ENCODE measurements at places on chromosomes 4 and X. TPM values are rescaled to one million over a fixed set of nuclear protein-coding genes. Genes with fewer than 3 reads are reported as not detected.

Gene FABP2
- total RNA-seq, result not detected

DNA sequence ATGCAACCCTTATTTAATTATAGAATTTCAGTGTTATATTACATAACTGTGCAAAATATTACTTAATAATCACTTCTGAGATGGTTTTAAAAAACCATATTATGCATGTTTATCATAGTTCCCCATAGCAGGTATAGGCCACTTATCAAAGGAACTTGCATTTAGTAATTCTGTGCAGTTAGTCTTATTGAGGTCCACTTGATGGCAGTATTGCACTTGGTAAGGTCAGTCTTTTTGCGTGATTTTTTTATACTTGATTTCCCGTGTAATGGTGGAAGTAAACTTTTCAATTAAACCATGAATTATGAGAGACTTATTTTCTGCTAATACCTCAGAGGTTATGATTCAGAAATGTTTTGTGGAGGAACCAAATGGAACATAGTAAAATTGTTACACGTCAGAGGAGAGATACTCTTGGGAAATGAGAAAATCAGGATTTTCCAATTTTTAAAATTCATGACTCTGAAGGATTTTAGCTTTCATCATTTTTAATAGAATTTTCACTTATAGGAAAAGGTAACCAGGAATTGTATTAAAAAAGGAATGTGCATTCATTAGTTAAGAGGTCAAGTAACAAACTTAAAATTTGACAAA is 230.0 kb downstream of the CCSER1 start:
- no peaks in the 10 kb centered on the region for H3K4me1 ChIP-seq
- no peaks in the 10 kb centered on the region for H3K36me3 ChIP-seq
- no peaks in the 10 kb centered on the region for H3K27me3 ChIP-seq
- no peak for DNase-seq

- no peak overlapping the region for H3K27ac ChIP-seq
- H3K36me3 ChIP-seq, result no peaks in the 10 kb centered on the region
- no peaks in the 10 kb centered on the region for H3K27me3 ChIP-seq
- H3K4me3 ChIP-seq, result no peak overlapping the region
- DNase-seq, result no peak
- H3K4me1 ChIP-seq, result peaks cover 9% of the 10 kb centered on the region
Measured at GRCh38 chr4:76708971-76709771, 188.8 kb downstream of the SOWAHB start.

DNA sequence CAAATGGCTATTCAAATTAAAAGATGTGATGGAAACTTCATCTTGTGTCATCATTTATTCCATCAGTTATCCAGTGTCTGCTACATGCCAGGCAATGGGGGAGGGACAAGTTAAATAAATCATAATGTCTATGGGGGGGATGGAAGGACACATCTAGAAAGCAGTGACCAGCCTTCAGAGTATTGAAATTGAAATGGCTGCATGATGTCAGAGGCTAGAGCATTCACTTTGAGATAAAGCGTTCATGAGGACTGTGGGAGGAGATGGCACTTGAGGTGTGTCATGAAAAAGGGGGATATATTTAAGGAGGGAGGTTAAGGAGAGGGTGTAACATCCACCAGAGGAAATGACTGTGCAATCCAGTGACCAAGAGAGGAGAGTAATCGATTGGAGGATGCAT is 50.6 kb downstream of the SLIT2 start:
- H3K36me3 ChIP-seq, result no peaks in the 10 kb centered on the region
- DNase-seq, result no peak
- no peak overlapping the region for H3K4me3 ChIP-seq
- no peaks in the 10 kb centered on the region for H3K4me1 ChIP-seq
- H3K27ac ChIP-seq, result no peak overlapping the region
- H3K27me3 ChIP-seq, result no peaks in the 10 kb centered on the region

DNA sequence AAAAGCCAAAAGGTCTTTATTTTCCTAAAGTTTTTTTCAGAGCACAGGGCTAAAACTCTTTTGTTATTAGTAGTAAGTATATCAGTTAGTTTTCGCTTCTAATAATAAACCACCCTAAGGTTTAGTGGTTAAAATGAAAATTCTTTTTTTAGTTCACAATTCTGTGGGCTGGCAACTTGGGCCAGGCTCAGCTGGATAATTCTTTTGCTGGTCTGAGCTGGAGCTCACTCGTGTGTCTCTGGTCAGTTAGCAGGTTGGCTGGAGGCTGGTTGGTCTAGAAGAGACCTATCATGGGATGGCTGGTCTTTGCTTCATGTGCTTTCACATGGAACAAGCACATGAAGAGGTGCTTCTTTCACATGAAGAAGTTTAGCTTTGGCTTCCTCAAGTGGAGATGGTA is 227.1 kb upstream of the LCORL start:
- no peak overlapping the region for H3K4me3 ChIP-seq
- no peak for DNase-seq
- no peaks in the 10 kb centered on the region for H3K36me3 ChIP-seq

DNA sequence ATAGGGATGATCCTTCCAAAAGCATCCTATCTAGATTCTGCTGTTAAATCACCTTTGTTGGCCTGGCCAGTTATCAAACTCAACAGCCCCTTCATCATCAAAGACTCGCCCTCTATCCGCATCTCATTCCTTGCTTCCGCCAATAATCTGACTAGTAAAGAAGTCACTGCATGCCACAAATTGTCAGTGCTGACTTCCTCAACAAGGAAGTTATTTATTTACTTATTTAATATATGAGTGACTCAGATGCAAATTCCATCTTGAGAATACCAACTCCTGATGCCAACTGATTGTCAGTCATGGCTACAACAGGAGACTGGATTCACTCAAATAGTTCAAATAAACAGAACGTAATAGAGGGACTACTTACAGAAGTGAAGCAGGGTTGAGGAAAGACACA is 283.8 kb downstream of the TRIML1 start:
- no peak overlapping the region for H3K27ac ChIP-seq
- H3K27me3 ChIP-seq, result no peaks in the 10 kb centered on the region
- no peak for DNase-seq
- H3K4me1 ChIP-seq, result no peaks in the 10 kb centered on the region
- no peaks in the 10 kb centered on the region for H3K36me3 ChIP-seq
- no peak overlapping the region for H3K4me3 ChIP-seq

All from suprapubic skin (tissue), 4 donors.